ENCODE measurements at places on chromosomes 2 and 18.

DNA sequence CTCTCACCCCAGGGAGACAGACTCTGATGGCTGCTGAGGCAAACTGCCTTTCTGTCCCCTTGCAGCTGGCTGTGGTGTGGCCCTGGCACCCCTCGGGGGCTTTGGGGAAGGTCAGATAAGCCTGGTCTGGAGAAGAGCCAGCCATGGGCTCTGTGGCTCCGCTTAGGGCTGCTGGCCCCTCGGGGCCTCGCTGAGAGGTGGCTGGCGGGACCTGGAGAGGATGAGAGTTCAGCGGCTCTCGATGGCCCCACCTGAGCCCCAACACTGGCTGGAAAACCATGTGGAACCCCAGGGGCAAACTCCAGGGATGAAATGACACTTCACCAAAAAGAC is 56.1 kb upstream of the ASAP2 start:
- DNase-seq: no peak

- DNase-seq: no peak
Observed at GRCh38 chr2:8550937-8551621, 130.8 kb upstream of the ID2 start.

DNA sequence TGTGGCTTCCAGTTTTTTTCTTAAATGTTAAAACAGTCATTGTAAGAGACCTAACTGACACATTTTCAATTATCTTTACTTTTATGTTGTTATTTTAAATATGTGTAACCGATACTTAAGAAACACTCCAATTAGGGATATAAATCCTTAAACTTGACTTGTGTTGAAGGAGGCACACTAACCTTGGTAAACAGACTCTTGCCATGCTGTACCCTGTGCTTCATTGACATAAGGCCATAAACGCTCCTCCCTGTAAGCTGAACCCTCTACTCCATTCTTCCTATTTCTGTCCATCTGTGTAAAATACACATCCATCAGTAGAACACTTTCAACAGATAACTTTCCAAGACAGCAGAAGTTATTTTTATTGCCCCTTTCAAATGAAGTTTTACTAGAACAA is 780.5 kb upstream of the FAM98A start:
- no peak for DNase-seq

GRCh38 chr2:212945526-212945925 is 205.9 kb downstream of the IKZF2 start:
- no peak for DNase-seq

GRCh38 chr2:138752197-138752956 is 27.8 kb downstream of the NXPH2 start:
- DNase-seq: no peak

GRCh38 chr2:203951366-203951902 is 14.9 kb downstream of the ICOS start:
- DNase-seq: no peak

DNA sequence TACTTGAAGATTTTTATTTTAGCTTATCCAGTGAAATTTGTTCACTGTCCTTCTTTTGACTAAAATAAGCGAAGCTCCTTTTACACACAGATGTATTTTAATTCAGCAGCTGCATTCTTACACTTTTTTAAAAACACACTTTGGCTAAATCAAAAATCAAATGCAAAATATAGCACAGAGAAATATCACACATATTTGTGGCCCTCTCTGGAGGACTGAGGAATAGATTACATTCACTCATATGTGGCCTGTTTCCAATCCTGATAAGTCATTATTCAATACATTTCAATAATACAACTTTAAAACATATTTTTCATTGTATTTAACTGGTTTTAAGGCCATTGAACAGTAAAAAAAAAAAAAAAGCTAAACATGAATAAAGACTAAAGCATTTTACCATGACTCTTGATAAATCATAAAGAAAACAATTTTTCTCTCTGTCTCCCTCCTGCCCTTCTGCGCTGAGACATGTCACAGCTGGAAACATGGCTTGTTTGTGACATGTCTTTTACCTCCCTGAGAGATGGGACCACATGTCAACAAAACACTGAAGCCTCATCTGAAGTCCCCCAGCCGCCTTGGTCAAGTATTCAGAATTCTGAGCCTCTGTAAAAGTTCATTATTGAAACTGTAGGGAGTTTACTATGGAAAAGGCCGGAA is 221.0 kb downstream of the ZNF407 start:
- no peak for DNase-seq

DNA sequence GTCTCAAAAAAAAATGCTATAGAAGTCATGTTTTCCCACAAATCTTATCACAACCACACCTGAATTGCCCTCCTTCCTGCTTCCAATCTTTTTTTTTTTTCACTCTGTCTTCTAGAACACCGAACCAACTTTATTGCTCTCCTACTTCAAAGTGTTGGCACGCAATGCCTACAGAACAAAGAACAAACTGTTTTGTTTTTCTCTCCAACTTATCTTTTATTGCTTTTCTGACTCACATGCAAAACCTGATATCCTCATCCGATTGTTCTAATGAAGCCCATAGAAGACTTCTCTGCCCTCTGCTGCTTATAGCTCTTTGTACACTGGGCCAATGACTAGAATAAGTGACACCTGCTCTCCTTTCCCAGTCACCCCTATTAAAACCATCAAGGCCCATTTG is 602.8 kb downstream of the EPHA4 start:
- DNase-seq: no peak

DNA sequence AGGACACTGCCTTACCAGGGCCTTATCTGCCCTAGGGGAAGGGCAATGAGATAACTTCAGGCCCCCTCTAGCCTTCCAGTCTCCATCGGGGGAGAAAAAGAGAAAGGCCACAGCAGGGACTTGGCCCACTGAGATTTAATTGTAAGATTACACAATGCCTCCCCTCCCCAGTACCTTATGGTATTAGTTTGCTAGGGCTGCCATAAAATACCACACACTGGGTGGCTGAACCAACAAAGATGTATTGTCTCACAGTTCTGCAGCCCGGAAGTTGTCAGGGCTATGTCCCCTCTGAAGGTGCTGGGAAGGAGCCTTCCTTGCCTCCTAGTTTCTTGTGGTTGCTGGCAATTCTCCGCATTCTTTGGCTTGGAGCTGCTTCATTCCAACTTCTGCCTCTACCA is 34.8 kb upstream of the SPATA3 start:
- DNase-seq: no peak

DNA sequence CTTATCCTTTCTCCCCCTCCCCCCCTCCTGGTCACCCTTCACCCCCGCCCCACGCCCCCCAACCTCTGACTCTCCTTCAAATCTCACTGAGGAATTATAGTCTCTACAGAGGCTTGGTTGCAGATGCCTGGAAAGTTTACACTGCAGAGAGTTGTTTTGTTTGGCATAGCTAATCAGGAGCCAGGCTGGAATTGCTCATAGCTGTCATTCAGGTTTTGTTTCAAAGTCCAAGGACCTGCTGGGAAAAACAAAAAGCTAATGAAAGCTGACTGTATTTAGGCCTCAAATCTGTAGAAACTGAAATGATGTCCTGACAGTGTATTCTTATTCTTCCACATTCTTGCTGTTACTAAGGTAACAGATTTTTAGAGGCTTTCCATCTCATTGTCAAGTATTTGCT is 22.6 kb downstream of the GREB1L start:
- DNase-seq: no peak

DNA sequence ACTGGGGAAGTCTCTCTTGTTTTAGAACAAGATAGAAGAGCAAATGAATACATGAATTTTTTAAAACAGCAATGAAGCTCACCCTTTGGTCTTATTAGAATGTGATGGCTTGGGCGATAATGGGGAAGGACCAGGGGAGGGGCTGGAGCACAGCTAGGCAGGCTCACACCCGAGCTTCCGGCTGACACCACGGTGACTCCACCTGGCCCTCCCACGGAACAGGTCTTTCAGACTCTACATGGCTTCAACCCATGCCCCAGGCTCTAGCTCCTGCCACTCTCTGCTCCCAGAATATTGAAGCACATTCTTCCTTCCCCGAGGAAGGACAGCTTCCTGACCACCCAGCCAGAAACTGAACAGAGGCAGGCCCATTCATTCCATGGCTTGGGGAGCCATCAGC is 127.5 kb upstream of the AGAP1 start:
- DNase-seq: no peak

DNA sequence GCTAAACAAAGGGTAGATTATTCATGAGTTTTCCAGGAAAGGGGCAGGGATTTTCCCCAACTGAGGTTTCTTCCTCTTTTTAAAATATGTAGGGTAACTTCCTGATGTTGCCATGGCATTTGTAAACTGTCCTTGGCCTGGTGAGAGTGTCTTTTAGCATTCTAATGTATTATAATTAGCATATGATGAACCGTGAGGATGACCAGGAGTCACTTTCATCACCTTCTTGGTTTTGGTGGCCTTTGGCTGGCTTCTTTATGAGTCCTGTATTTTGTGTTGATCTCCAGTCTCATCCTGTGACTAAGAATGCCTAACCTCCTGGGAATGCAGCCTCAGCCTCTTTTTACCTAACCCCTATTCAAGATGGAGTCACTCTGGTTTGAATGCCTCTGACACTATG is 391.0 kb upstream of the LINC00305 start:
- DNase-seq: no peak

DNA sequence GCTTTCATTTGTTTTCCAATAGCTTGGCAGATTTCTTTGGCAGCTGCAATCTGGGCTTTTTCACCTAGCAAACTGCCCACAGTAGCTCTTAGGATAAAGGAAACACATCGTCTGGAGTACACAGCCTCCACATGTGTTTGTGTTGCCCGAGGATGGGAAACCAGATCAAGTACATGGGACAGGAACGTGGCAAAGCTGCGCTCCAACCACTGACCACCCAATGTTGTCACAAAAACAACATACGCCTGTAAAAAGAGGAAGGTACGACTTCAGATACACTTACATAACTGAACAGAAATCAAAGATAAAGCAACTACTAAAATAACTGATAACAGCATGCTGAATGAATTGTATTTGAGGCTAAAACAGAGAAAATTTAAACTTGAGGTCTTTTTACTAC is 15.5 kb downstream of the HEATR5B start:
- DNase-seq: no peak

- no peak for DNase-seq
Observed at GRCh38 chr2:197813093-197813787, 8.8 kb downstream of the PLCL1 start.

GRCh38 chr2:20674974-20675679 is 8.2 kb downstream of the GDF7 start:
- DNase-seq: no peak

- no peak for DNase-seq
Observed at GRCh38 chr2:218401890-218402289, 2.2 kb downstream of the CTDSP1 start.

GRCh38 chr18:45374878-45375630 is 240.2 kb upstream of the SLC14A2 start:
- DNase-seq: no peak

DNA sequence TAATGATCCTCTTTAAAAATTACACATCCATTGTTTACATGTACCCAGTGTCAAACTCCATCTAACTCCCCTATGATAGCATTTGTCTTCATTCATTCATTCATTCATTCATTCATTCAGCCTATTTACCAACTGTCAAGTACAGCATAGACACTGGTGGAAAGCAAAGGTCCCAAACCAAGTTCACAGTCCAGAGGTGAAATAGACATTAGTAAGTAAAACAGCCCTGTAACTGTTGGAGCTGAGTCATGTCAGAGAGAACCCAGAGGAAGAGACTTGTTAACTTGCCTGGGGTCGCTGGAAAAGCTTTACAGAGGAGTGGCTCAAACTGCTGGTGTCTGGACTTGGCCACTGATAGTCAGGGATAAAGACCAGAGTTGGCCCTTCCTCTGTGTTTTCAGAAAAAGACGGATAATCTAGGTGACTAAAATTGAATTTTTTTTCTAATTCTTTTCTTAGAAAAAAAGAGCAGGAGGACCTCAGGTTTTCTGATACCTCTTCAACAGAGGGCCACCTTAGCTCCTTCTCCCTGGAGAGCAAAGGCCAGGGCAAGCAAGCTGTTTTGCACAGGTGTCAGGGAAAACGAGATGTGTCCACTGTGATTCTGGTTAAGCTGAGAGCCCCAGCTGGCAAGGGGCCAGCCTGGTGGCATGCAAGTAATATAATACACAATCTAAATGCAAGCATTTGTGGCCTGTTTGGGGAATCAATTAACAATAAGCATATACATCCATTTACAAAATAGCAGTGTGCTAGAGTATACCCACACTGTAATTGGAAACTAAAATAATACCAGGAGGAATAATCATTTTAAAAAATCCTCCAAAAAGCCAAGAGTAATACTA is 96.7 kb upstream of the SLC14A2 start:
- DNase-seq: no peak

DNA sequence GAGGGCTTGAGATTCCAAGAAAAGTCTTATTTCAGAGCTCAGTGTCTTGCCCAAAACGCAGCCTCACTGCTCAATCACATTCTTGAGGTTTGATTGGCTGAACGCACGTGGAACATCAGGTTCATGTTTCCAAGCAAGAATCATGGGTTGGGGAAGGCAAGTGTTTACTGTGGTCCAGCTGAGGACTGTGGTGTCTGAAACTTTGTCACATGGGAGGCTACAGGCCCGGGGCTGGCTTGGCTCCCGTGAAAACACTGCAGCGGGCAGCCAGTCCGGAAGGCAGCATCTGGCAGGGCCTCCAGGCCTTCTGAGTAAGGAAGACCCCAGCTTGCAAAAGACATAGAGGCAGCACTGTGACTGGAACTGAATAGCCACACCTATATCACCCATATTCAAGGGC is 84.7 kb downstream of the POLR1A start:
- no peak for DNase-seq

DNA sequence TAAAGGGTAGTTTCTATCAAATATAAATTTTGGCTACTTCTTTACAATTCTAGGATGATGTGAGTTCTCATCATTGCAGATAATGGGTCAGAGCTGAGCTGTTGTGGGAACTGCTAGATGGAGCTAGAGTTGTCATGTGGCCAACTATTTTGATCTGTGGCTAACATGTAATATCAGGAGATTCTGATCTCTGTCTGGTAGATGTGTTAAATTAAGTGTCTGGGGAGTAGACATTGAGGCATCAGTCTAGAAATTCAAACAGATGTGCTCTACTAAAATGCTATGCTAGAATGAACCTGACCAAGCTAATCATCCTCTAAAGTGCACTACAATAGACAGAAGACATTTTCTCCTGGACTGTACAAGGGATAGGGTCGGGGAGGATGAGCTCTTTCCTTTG is 30.3 kb upstream of the DARS1 start:
- DNase-seq: no peak

DNA sequence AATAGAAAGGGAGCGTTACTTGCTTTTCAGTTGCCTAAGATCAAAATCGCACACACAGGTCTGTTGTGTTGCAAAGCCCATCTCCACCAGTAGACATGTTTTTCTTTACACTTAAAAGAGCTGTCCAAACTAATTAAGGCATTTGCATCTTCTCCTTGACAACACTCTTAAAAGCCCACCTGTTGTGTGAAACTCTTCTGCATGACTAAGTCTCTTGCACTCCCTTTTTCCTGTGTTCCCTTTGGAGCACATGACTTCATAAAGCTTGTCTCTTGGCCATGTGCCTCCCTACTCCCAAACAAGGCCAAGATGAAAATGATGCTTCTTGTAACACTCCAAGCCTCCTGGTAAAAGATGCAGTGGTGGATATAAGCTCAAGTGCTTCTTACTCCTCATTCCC is 26.1 kb downstream of the PID1 start:
- DNase-seq: no peak
